ENCODE measurements at places on chromosomes 16 and 17.

GRCh38 chr16:23528644-23529310, 18.5 kb upstream of the GGA2 start:
- DNase-seq, result no peak

DNA sequence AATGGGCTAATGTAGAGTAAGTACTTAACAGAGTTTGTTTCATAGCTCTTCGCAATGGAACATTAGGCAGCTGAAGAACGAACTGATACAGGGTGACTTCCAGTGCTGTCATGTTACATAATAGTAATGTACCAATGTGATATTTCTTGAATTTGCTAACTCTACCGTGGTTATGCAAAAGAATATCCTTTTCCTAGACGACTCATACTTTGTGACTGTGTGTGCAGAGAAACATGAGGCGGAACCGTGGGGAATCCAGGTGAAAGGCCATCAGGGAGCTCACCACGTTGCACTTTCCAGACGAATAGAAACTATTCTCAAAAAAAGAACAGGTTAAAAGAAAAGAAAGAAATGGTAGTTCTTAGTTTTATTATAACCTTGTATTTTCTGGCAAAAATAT, 13.2 kb downstream of the NOB1 start:
- no peak for DNase-seq

- DNase-seq, result no peak
Observed at GRCh38 chr17:33262266-33263123, 30.6 kb downstream of the ASIC2 start.

DNA sequence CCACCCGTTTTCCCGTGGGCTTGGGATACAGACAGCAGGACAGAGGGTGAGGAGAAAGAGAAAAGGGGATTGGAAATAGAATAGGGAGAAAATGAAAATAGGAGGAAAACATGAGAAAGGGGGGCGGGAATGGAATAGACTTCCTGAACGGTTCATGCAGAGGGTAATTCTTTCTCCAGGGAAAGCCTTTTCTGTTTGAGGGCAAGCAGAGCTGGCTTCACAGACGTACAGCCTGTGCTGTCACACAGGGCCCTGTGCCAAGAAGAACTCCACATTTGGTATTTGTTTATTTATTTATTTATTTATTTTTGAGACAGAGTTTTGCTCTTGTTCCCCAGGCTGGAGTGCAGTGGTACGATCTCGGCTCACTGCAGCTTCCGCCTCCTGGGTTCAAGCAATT, 12.0 kb downstream of the MILR1 start:
- DNase-seq, result no peak

GRCh38 chr17:37830151-37830993, 85.5 kb upstream of the HNF1B start:
- DNase-seq, result no peak

Measured in NCI-H1930 (cell line).